ENCODE measurements at places on chromosomes 11 and 22. TPM values are rescaled to one million over a fixed set of nuclear protein-coding genes. Genes with fewer than 3 reads are reported as not detected.

- no peaks in the 10 kb centered on the region for H3K36me3 ChIP-seq
- no peaks in the 10 kb centered on the region for H3K27me3 ChIP-seq
- H3K4me1 ChIP-seq: no peaks in the 10 kb centered on the region
Measured at GRCh38 chr11:94638902-94639373, 71.8 kb downstream of the PIWIL4 start.

GRCh38 chr22:41485033-41485432 is 16.1 kb downstream of the ACO2 start:
- DNase-seq: peak; percentile 73
- peaks cover 60% of the 10 kb centered on the region for H3K4me1 ChIP-seq
- H3K36me3 ChIP-seq: no peaks in the 10 kb centered on the region
- H3K4me3 ChIP-seq: no peak overlapping the region

GRCh38 chr22:44883011-44883421 is 126.8 kb downstream of the PHF21B start:
- no peaks in the 10 kb centered on the region for H3K36me3 ChIP-seq
- DNase-seq: no peak
- H3K4me1 ChIP-seq: no peaks in the 10 kb centered on the region
- H3K27ac ChIP-seq: no peak overlapping the region
- no peak overlapping the region for H3K4me3 ChIP-seq

GRCh38 chr22:38345782-38346181 is 28.5 kb upstream of the CSNK1E start:
- no peak for DNase-seq
- no peaks in the 10 kb centered on the region for H3K4me1 ChIP-seq
- no peak overlapping the region for H3K4me3 ChIP-seq

DNA sequence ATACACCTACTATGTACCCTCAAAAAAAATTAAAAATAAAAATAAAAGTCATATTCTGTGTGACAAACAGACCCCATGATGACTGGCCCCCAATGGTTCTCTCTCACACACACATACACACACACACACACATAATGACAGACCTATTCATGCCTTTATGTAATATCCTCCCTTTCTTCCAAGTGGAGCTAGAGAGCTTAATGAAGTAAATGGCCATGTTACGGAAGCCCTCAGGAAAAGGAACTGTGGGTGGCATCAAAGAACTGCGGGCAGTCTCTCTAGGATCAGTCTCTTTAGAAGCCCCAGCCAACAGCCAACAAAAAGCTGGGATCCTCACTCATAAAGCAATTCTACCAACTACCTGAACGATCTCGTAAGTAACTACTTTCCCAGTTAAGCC is 125.5 kb downstream of the SIK3 start:
- H3K27ac ChIP-seq: no peak overlapping the region
- no peak overlapping the region for H3K4me3 ChIP-seq
- no peaks in the 10 kb centered on the region for H3K36me3 ChIP-seq
- H3K4me1 ChIP-seq: peaks cover 21% of the 10 kb centered on the region

GRCh38 chr11:61879152-61879551 is 12.2 kb downstream of the FADS3 start:
- no peak overlapping the region for H3K4me3 ChIP-seq
- no peaks in the 10 kb centered on the region for H3K4me1 ChIP-seq
- H3K36me3 ChIP-seq: no peaks in the 10 kb centered on the region
- no peak overlapping the region for H3K27ac ChIP-seq
- no peaks in the 10 kb centered on the region for H3K27me3 ChIP-seq

GRCh38 chr11:13011466-13012055 is 2.4 kb downstream of the RASSF10 start:
- H3K27me3 ChIP-seq: peaks cover 83% of the 10 kb centered on the region
- no peak overlapping the region for H3K27ac ChIP-seq
- no peak for DNase-seq
- H3K4me1 ChIP-seq: peaks cover 26% of the 10 kb centered on the region
- no peak overlapping the region for H3K4me3 ChIP-seq

DNA sequence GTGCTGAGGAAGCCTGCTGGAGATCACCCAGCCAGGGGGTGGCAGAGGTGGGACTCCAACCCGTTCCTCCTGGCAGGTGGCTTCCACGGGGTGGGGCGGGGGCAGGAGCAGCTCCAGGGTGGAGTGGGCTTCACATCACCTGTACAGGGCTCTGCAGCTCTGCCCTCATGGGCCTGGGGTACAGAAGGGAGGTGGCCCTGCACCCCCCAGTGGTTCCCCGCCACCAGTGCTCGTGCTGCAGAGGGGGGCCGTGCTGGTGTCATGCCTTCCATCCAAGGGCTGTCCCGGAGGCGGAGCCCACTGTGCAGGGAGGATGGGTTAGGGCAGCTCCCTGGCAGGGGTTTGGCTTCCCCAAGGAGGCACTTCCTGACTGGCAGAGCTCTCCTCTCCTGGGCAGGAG is 76.4 kb upstream of the SHISAL1 start:
- no peaks in the 10 kb centered on the region for H3K36me3 ChIP-seq
- no peaks in the 10 kb centered on the region for H3K4me1 ChIP-seq
- H3K4me3 ChIP-seq: no peak overlapping the region

DNA sequence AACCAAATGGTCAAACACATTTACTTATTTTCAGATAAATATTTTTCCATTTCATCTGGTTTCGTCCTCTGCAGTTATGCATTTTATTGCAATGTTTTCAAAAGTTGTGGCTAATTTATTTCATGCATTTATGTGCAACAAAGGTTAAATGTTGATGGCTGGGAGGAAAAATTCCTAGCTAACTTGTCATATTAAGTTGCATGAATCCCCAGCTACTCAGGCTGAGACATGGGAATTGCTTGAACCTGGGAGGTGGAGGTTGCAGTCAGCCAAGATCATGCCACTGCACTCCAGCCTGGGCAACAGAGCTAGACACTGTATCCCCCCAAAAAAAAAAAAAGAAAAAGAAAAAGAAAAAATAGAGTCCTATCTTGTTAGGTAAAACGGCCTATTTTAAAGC is 1862.4 kb upstream of the RAG2 start:
- no peak overlapping the region for H3K4me3 ChIP-seq
- no peaks in the 10 kb centered on the region for H3K36me3 ChIP-seq
- H3K4me1 ChIP-seq: no peaks in the 10 kb centered on the region
- no peaks in the 10 kb centered on the region for H3K27me3 ChIP-seq

DNA sequence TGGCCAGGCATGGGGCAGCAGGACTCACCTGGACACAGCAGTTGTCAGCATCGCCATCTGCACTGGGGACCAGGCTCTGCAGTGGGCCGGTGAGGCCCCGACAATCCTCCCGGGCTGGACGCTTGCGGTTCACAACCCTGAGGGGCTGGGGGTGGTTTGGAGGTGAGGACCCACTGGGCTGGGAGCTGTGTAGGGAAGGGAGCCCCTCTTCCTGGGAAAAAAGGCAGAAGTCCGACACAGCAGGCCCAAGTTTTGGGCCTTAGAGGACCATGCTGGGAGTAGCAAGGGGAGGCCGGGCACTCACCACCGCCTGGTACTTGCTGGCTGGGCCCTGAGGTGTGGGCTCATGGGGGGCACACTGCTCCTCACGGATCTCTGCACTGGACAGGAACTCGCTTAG is 39.8 kb upstream of the KCNJ11 start:
- H3K27ac ChIP-seq: no peak overlapping the region
- H3K4me3 ChIP-seq: no peak overlapping the region
- no peaks in the 10 kb centered on the region for H3K36me3 ChIP-seq
- H3K4me1 ChIP-seq: no peaks in the 10 kb centered on the region

- H3K4me3 ChIP-seq: no peak overlapping the region
- H3K27ac ChIP-seq: no peak overlapping the region
- H3K4me1 ChIP-seq: peaks cover 5% of the 10 kb centered on the region
- H3K27me3 ChIP-seq: no peaks in the 10 kb centered on the region
Measured at GRCh38 chr11:111723595-111723994, 42.6 kb downstream of the PPP2R1B start.

- H3K4me1 ChIP-seq: peaks cover 32% of the 10 kb centered on the region
- no peak for DNase-seq
- H3K27me3 ChIP-seq: no peaks in the 10 kb centered on the region
Measured at GRCh38 chr11:73200256-73200655, 17.8 kb upstream of the P2RY2 start.

GRCh38 chr11:112605093-112605666 is 344.5 kb upstream of the PLET1 start:
- DNase-seq: no peak
- H3K27me3 ChIP-seq: no peaks in the 10 kb centered on the region
- H3K36me3 ChIP-seq: no peaks in the 10 kb centered on the region
- H3K4me1 ChIP-seq: no peaks in the 10 kb centered on the region
- H3K4me3 ChIP-seq: no peak overlapping the region

DNA sequence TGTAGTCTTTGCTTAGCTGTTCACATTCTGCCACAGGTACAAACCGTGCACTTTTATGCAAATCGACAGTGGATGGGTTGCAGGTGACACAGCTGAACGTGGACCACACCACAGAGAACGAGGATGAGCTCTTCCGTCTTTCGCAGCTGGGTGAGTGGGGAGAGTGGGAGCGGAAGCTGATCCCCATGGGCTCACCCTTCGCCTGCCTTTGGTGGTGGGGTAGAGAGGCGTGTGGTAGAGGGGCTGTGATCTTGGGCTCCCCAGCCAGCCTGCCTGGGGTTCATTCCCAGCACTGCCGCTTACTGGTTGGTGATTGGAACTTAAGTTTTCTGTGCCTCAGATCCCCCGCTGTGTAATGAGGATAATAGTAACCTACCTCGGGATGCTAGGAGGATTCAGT is 19.1 kb downstream of the TAB1 start:
- peaks cover 8% of the 10 kb centered on the region for H3K4me1 ChIP-seq
- no peak overlapping the region for H3K27ac ChIP-seq
- no peak for DNase-seq
- H3K4me3 ChIP-seq: no peak overlapping the region
- H3K36me3 ChIP-seq: peaks cover 30% of the 10 kb centered on the region

GRCh38 chr22:30506507-30506968 is 1.0 kb upstream of the SEC14L4 start:
- H3K4me3 ChIP-seq: no peak overlapping the region
- peaks cover 62% of the 10 kb centered on the region for H3K27me3 ChIP-seq
- peaks cover 4% of the 10 kb centered on the region for H3K4me1 ChIP-seq
- no peaks in the 10 kb centered on the region for H3K36me3 ChIP-seq
- no peak overlapping the region for H3K27ac ChIP-seq

DNA sequence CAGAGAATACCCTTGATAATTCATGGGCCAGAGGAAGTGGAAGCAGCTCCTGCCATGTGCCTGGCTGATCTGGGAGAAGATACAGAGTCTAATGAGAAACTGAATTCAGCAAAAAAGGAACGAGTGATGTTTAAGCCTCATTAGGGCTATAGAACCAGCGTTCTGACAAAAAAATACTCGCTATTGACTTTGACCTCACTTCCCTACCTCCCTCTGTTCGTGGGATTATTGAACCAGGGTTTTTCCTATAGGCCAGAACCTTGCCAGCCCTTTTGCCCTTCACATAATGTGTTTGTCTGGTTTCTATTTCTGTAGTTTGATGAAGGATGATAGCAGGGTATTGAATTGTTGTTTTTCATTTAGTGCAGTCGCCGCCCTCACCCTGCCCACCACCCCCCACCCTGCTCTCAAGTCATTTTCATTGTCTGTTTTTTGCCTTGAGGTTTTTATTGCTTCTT is 7.6 kb upstream of the RBFOX2 start:
- no peaks in the 10 kb centered on the region for H3K4me1 ChIP-seq
- no peak for DNase-seq
- no peak overlapping the region for H3K27ac ChIP-seq
- no peaks in the 10 kb centered on the region for H3K36me3 ChIP-seq

GRCh38 chr11:128509621-128510389 is 77.6 kb downstream of the ETS1 start:
- H3K36me3 ChIP-seq: no peaks in the 10 kb centered on the region
- peak overlapping the region; percentile 92 for H3K27ac ChIP-seq
- no peaks in the 10 kb centered on the region for H3K27me3 ChIP-seq
- H3K4me1 ChIP-seq: peaks cover 57% of the 10 kb centered on the region

- H3K27me3 ChIP-seq: no peaks in the 10 kb centered on the region
- H3K27ac ChIP-seq: peak overlapping the region; percentile 34
- no peak overlapping the region for H3K4me3 ChIP-seq
- H3K4me1 ChIP-seq: no peaks in the 10 kb centered on the region
- DNase-seq: no peak
- H3K36me3 ChIP-seq: no peaks in the 10 kb centered on the region
Measured at GRCh38 chr11:26842478-26843282, 120.8 kb upstream of the SLC5A12 start.

DNA sequence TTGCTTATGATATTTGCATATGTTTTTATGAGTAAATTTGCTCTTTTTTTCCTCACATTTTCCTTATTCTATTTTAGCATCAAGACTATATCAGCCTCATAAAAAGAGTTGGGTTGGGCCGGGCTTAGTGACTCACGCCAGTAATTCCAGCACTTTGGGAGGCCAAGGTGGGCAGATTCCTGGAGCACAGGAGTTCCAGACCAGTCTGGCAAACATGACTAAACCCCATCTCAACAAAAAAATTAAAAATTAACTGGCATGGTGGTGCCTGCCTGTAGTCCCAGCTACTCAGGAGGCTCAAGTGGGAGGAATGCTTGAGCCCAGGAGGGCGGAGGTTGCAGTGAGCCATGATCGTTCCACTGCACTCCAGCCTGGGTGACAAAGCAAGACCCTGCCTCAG is 148.8 kb upstream of the ANO5 start:
- H3K4me3 ChIP-seq: no peak overlapping the region
- no peaks in the 10 kb centered on the region for H3K36me3 ChIP-seq
- no peaks in the 10 kb centered on the region for H3K4me1 ChIP-seq
- H3K27me3 ChIP-seq: no peaks in the 10 kb centered on the region
- DNase-seq: no peak

GRCh38 chr11:68669301-68670090 is 14.8 kb upstream of the GAL start:
- no peaks in the 10 kb centered on the region for H3K27me3 ChIP-seq
- H3K4me1 ChIP-seq: no peaks in the 10 kb centered on the region
- no peak for DNase-seq
- no peak overlapping the region for H3K27ac ChIP-seq
- no peaks in the 10 kb centered on the region for H3K36me3 ChIP-seq
- no peak overlapping the region for H3K4me3 ChIP-seq

GRCh38 chr11:72202571-72202970 is 10.6 kb downstream of the FOLR1 start:
- H3K4me1 ChIP-seq: no peaks in the 10 kb centered on the region
- no peaks in the 10 kb centered on the region for H3K36me3 ChIP-seq
- H3K4me3 ChIP-seq: no peak overlapping the region
- no peak overlapping the region for H3K27ac ChIP-seq
- H3K27me3 ChIP-seq: no peaks in the 10 kb centered on the region
- DNase-seq: no peak

DNA sequence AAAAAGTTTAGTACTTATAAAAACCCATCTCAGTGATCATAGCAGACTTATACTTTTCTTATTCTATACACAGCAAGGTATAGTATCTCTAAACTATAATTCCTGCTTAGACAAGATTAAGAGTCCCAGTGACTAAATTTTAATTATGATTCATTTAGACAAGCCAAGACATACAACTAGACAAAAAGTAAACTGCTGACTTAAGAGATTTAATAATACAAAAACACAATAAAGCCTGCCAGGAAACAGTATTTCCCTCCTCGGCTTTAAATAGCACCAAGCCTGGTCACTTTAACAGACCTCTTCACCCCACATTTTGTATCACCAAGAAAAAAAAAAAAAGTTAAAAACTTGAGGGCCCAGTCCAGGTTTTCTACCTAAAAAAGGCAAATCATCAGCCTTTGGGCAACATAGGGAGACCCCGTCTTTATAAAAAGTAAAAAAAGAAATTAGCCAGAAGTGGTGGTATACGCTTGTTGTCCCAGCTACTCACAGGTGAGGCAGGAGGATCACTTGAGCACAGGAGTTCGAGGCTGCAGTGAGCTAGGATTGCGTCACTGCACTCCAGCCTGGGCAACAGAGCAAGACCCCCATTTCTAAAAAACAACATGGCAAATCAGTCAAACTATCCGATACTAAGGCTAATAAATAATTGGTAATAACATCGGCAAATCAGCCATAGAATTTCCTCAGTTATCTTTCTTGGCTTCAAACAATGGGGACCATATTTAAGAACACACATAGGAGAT is 53.8 kb downstream of the SIK3 start:
- peak overlapping the region; percentile 51 for H3K27ac ChIP-seq
- peak overlapping the region; percentile 36 for H3K4me3 ChIP-seq
- no peak for DNase-seq
- H3K4me1 ChIP-seq: peaks cover 15% of the 10 kb centered on the region
- no peaks in the 10 kb centered on the region for H3K36me3 ChIP-seq

LDHAL6A gene
- not detected for total RNA-seq

OR52D1 gene
- not detected for total RNA-seq

SCGB2A2 gene
- not detected for total RNA-seq
